ENCODE measurements at places on chromosomes 7 and 10.

- DNase-seq: no peak
These were observed 2.2 kb upstream of the ELN start for GRCh38 chr7:74025730-74026129.

DNA sequence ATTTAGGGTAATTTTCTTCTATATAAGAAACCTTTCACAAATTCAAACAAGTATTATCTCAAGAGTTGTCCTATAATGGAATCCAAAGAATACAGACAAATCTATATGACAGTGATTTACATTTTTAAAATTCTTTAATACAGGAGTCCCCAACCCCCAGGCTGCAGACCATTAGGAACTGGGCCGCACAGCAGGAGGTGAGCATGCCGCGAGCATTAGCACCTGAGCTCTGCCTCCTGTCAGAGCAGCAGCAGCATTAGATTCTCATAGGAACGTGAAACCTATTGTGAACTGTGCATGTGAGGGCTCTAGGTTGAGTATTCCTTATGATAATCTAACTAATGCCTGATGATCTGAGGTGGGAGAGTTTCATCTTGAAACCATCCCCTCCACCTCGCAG is 37.7 kb downstream of the SNX13 start:
- DNase-seq: no peak

GRCh38 chr7:64602518-64602917 is 39.6 kb upstream of the ZNF680 start:
- DNase-seq: no peak

GRCh38 chr10:72218726-72219125 is 2.6 kb upstream of the ASCC1 start:
- no peak for DNase-seq

GRCh38 chr7:95433952-95434556 is 774 bp downstream of the PON2 start:
- DNase-seq: no peak

Measured in tongue (tissue), 3 donors.